Motor neuron (in vitro differentiated cells): ENCODE measurements at places on chromosomes 6 and 20.

- ATAC-seq: no peak
Observed at GRCh38 chr6:15626878-15627674, 35.8 kb downstream of the DTNBP1 start.

DNA sequence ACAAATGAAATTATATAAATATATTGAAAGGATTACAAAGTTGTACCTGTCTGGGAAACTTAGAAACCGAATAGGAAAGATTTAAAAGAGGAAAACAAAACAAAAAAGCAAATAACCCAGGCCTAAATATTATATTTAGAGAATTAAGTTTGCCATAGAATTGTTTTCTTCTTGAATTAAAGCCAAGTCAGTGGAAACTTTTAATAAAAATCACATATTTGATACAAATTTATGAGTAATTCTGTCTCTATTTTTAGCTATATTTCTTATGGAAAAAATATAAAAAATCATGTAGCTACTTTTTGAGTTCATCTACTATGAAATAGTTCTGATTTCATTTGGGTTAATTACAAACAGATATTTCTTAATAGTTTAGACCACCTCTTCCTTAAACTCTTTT is 470.2 kb upstream of the HSF2 start:
- ATAC-seq: no peak

GRCh38 chr6:134529921-134530320 is 212.0 kb upstream of the SGK1 start:
- ATAC-seq: peak; percentile 67

- ATAC-seq: peak; percentile 38
Observed at GRCh38 chr20:47334022-47334551, 22.4 kb downstream of the ZMYND8 start.
